Activated T-helper 1 cell treated with anti-CD3 and anti-CD28 coated beads, Interleukin-12 subunit alpha, Interleukin-12 subunit beta, Interleukin-2, Interleukin-4 antibody, amounts not matched to agents 30 ng/mL and 10 ng/mL and 1 ng/mL, durations not matched to agents 14 hours and 24 hours and 36 hours (primary cell): ENCODE measurements at places on chromosomes 3 and 15. TPM values are rescaled to one million over a fixed set of nuclear protein-coding genes. Genes with fewer than 3 reads are reported as not detected.

Gene PODXL2
- total RNA-seq: 9.7 and 10.3 TPM in 2 replicates

Gene GOLGA8G
- total RNA-seq: not detected in 2 replicates

Gene OIP5
- 15.6 and 17.6 TPM in 2 replicates for total RNA-seq

GRCh38 chr3:46759239-46760167 is 41.8 kb upstream of the PRSS50 start:
- H3K27me3 ChIP-seq: peaks cover 15% of the 10 kb centered on the region
- H3K4me3 ChIP-seq: no peak overlapping the region
- H3K27ac ChIP-seq: no peak overlapping the region
- H3K4me1 ChIP-seq: no peaks in the 10 kb centered on the region
- H3K36me3 ChIP-seq: no peaks in the 10 kb centered on the region

Gene TRIM71
- total RNA-seq: 0.08 TPM in 1 of 2 replicates, not detected in the other

- no peak for DNase-seq
- no peak overlapping the region for H3K4me3 ChIP-seq
- no peaks in the 10 kb centered on the region for H3K36me3 ChIP-seq
- no peak overlapping the region for H3K27ac ChIP-seq
Measured at GRCh38 chr15:69979783-69980182, 117.9 kb downstream of the TLE3 start.

GRCh38 chr3:63662500-63662899 is 10.0 kb downstream of the SNTN start:
- H3K27ac ChIP-seq: no peak overlapping the region
- no peaks in the 10 kb centered on the region for H3K27me3 ChIP-seq
- H3K4me3 ChIP-seq: no peak overlapping the region
- H3K4me1 ChIP-seq: no peaks in the 10 kb centered on the region
- no peaks in the 10 kb centered on the region for H3K36me3 ChIP-seq

GRCh38 chr15:51793521-51794305 is 35.7 kb upstream of the TMOD3 start:
- H3K36me3 ChIP-seq: no peaks in the 10 kb centered on the region
- H3K27ac ChIP-seq: no peak overlapping the region
- peaks cover 6% of the 10 kb centered on the region for H3K27me3 ChIP-seq
- DNase-seq: no peak

DNA sequence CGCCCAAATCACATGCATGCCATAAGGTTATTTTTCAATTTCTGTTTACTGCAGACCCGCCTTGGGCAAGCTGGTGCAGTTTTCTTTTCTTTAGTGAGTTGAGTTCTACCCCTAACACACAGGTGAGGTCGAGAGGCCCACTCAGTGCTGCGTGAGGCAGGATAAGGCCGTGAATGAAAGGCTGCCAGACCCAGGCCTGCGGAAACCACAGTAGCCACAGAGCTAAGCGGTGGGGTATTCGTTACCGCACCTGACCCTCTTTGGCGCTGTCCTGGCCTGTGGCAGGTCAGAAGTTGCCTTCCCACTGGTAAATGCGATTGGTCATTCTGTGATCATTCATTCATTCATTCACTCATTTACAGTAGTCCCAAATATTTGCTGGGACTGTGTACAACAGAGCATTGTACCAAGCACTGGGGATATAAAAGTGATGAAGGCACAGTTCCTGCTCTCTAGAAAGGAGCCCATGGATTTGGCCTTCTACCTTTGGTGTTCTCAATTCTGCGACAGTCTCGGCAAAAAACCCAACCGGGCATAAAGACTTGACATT is 144.8 kb downstream of the XXYLT1 start:
- no peak for DNase-seq
- H3K4me3 ChIP-seq: no peak overlapping the region
- peaks cover 9% of the 10 kb centered on the region for H3K36me3 ChIP-seq
- H3K27me3 ChIP-seq: no peaks in the 10 kb centered on the region

DNA sequence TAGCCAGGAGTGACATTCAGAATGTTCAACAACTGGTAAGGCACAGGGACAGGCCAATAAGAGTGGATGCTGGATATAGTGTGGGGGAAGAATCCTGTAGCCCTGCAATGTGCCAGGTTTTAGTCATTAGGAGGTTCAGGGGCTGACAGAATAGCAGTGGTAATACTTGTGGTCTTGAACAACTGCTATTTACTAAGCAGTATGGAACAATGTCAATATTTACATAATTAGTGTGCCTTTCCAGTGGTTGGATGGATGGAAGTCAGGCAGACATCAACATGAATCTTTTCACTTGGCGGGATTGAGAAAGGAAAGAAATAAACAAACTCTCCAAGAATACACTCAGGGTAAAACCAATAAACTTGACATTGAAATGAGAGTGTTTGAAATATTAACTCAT is 55.1 kb downstream of the OTOL1 start:
- no peaks in the 10 kb centered on the region for H3K36me3 ChIP-seq
- no peaks in the 10 kb centered on the region for H3K27me3 ChIP-seq
- H3K27ac ChIP-seq: no peak overlapping the region
- no peak overlapping the region for H3K4me3 ChIP-seq
- H3K4me1 ChIP-seq: no peaks in the 10 kb centered on the region
- DNase-seq: no peak

GRCh38 chr3:74273555-74274402 is 340.7 kb downstream of the CNTN3 start:
- H3K4me1 ChIP-seq: no peaks in the 10 kb centered on the region
- H3K27ac ChIP-seq: no peak overlapping the region
- H3K27me3 ChIP-seq: no peaks in the 10 kb centered on the region

DNA sequence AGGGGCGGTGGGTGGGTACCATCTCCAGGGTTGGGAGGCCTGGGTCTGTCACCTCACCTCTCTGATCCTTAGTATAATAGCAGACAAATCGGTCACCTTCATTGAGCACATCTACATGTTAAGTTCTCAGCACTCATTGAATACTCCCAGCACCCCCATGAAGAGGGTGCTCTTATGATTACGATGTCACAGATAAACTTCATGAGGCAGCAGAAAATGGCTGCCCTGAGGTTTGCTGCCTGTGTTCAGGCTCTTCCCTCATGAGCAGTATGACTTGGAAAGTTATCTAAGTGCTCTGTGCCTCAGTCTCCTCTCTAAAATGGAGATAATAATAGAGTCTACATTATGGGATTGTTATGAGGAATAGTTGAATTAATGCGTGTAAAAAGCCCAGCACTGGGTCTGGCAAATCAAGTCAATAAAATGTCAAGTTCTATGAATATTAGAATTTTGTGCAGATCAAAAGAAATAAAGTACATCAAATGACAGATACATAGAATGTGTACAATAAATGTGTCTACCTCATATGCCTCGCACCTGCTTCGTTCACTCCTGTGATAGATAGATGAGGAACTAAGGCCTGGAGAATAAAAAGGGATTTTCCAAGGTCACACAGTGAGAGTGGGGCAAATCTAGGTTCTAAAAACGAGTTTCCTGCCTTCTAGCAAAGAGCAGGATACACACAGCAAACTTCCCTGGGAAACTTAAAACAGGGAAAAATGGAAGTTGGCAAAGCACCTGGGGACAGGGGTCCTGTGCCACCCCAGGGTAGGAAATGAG is 142.2 kb upstream of the MRPS22 start:
- H3K27me3 ChIP-seq: peaks cover 10% of the 10 kb centered on the region
- no peak overlapping the region for H3K27ac ChIP-seq
- DNase-seq: no peak

- peaks cover 57% of the 10 kb centered on the region for H3K4me1 ChIP-seq
- H3K27ac ChIP-seq: no peak overlapping the region
Measured at GRCh38 chr3:156670077-156670476, 4.3 kb upstream of the TIPARP start.

DNA sequence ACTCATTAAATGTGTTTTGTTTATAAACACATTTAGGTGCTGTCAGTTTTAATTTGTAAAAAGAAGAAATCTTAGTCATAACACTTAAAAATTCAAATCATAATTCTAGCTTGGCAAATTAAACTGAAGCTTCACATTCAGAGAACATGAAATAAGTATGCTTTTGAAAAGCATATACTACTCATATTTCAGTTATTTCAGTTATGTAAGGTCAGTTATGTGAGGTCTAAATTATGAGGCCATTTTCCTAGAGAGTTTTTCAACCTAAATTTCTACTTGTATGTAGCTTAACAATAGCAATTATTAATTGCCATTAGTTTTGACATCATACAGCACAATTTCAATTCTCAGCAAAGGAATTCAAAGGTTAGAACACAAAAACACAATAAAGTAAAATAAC is 465.0 kb downstream of the PLOD2 start:
- no peak for DNase-seq
- H3K4me1 ChIP-seq: no peaks in the 10 kb centered on the region
- H3K27me3 ChIP-seq: no peaks in the 10 kb centered on the region
- H3K27ac ChIP-seq: no peak overlapping the region
- H3K4me3 ChIP-seq: no peak overlapping the region

DNA sequence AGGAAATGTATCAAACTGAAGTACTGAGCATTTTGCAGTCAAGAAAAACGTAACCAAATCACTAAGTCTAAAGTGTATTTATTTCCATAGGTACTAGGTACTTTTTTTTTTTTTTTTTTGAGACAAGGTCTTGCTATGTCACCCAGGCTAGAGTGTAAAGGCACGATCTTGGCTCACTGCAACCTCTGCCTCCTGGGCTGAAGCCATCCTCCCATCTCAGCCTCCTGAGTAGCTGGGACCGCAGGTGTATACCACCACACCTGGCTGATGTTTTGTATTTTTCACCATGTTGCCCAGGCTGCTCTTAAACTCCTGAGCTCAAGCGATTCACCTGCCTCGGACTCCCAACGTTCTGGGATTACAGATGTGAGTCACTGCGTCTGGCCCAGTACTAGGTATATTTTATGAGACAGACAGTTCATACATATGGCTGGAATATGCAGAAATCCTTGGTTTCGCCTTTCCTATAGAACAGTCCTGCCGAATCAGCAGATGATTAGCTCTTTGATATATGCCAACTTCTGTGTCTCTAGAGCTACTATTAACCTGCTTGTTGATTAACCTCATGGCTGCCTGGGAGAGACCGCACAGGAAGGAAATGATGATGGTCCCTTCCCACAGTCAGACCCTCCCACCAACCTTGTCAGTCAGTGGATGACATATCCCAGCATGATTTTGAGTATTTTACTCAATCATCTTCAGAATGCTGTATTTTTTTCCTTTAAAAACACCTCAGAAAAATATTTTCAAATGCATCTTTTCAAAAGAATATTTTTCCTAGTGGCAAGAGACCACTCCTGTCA is 32.3 kb downstream of the TMOD3 start:
- H3K4me3 ChIP-seq: peak overlapping the region; percentile 50
- H3K27ac ChIP-seq: peak overlapping the region; percentile 67
- DNase-seq: peak; percentile 33
- H3K36me3 ChIP-seq: peaks cover 44% of the 10 kb centered on the region
- no peaks in the 10 kb centered on the region for H3K27me3 ChIP-seq
